Right lung (tissue), 10 donors: ENCODE measurements at places on chromosomes 3 and 15. TPM values are rescaled to one million over a fixed set of nuclear protein-coding genes. Genes with fewer than 3 reads are reported as not detected.

- no peak for DNase-seq
Observed at GRCh38 chr3:158765518-158766205, 33.4 kb upstream of the RARRES1 start.

GRCh38 chr3:119726909-119727308, 24.1 kb downstream of the CFAP91 start:
- DNase-seq = no peak

GRCh38 chr15:49148298-49148697, 7.1 kb downstream of the COPS2 start:
- DNase-seq = no peak

DNA sequence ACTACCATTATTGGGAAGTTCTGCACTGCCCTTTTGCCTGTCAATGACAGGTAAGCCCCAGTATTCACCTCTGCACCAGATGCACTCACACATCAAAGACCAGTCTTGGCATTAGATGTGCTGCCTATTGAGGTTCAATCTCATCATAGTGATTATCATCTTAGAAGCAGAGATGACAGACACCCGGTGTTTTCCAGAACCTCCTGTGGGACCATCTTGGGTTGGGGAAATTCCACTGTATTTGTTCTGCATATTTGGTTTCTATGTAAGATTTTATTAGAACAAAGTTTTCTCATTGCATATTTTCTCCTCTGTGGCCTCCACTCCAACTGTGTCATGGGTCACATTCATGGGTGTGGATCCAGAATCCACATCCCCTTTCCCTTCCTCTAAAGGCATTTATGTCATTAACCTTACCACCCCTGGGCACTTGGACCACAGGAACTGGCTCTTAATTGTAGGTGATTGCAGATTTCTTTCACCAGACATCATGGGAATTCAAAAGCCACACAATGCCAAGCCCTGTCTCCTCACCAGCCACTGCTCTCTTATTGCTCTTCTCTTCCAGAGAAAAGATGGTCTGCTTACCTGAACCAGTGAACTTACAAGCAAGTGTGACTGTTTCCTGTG, 31.2 kb downstream of the PLA1A start:
- DNase-seq = no peak

GRCh38 chr3:141955175-141955574, 78.7 kb downstream of the ATP1B3 start:
- DNase-seq = no peak

DNA sequence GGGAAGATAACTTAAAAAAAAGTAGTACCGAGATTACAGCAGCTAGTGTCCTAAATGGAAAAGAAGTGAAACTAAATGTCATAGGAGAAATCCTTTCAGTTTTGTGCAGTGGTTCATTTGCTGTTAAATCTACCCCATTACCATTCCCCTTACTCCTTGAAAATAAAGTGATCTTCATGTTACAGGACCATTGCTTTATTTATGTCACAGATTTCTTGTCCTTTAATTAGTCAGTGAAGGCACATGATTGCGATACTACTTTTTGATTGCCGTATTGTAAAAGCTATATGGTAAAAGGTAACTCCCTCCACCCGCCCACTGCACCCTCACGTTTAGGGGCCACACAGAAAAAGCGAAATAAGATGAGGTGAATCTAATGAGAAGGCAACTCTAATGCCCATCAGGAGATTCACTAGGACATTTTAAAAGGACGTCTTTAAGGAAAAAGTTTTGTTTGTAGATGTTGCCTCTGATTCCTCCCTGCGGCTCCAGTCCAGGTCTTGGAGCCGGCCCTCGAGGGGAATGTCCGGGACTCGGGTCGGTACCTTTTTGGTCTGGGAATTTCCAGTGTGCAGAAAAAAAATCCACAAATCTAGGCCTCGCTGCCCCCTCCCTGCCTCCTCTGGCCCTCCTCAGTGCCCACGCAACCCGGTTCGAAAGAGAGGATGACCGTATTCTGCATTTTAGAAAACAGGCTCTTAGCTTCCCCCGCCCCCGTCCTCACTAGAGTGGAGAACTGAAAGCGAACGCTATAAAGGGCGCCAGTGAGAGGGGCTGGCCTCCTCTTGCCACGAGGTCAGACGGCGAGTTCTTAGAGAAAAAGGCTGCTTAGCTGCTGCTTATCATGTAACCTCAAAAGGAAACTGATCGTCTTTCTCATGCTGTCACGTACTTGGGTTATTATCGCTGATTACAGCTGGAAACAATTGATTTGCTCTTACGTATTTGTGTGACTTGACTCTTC, 21.8 kb upstream of the NFKBIZ start:
- DNase-seq = peak; percentile 84

- no peak for DNase-seq
Observed at GRCh38 chr3:113825090-113825489, 13.5 kb upstream of the GRAMD1C start.

DNA sequence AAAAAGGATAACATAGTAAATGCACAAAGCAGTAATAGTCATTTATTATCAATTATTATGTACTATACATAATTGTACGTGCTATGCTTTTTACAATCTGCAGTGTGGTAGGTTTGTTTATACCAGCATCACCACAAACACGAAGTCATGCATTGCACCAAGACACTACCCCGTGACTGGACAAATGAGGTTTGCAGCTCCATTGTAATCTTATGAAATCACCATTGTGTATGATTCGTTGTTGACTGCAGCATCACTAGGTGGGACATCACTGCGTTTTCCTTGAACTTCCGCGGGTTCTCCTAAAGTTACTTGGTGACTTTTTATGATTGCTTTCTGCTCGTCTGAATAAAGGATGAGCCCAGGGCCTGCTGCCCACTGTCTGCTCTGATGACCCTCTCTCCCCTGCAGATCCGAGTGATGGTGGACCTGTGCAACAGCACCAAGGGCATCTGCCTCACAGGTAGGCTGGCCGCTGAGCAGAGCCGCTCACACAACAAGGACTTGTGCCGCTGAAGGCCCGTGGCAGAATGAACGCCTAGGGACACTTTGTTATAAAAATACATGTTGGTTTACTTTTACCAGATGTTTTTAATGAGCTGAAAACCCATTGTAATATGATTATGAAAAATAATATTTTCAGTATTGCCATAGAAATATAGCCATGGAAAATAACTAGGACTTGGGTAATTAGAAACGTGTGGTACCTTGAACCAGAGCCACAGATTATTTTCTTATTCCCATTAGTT, 35.8 kb downstream of the GLDN start:
- no peak for DNase-seq

DNA sequence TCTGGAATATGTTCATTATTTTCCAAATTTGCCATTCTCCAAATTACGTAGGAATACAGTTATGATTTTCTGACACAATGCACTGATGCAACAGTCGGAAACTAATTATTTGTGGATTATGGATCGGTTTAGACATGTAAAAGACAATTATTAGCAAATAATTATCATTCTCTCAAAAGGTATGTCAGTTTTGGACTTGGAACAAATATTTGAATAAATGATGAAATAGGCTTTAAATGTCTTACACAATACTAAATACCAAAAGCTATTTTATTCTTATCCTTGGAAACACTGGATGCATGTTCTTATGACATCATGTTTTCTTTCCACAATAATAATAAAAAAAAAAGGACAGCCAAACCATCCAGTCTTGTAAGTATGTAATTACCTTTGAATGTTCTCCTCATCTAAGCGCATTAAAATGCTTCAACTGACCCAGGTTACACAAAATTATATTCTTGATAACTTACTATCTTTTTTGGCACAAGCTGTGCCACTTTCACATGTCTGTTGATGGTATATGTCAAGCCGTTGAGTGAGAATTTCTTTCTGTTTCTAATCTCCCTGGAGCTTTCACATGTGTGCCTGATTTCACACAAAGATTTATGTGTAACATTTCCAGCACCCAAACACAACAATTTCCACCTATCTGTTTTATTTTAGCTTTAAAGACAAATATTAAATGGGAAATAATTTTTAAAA, 238.5 kb upstream of the ZNF385D start:
- no peak for DNase-seq

DNA sequence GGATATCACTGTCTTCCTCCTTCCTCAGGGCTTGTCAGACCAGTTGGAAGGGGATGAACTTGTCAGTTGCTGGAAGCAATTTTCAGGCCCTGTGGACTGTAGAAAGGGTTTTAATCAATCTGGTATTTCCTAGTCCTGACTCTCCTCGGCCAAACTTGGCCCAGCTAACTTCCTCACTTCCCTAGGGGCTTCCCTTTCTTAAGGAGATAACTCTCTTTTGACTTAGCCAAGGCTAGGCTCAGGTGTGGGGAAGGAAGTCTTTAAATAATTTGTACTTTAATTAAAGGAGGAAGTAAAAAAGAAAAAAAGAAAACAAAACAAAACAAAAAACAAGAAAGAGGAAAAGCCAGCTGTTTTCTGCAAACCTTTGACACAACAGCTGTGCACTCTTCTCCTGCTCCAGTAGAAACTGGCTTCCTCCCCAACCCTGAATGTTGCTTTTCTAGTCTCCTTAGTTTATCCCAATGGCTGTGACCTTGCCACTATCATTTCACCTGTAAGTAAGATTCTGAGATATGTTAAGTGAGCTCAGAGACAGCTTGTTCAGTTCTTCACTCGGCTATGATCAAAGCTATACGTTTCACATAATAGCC, 53.0 kb upstream of the ST3GAL6 start:
- peak; percentile 22 for DNase-seq

GRCh38 chr3:136343873-136344555, 93.9 kb downstream of the PCCB start:
- peak; percentile 27 for DNase-seq

DNA sequence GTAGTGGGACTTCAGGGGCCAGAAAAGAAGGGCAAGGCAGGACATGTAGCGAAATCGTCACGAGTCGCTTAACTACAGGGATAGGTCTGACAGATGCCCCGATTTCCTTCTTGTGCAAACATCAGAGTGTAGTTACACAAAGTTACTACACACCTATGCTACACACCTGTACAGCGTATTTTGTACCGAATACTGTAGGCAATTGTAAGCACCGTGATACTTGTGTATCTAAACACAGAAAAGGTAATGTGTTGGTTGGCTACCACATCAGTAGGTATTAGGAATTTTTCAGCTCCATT, 515 bp upstream of the MTHFS start:
- DNase-seq = no peak

GRCh38 chr3:141600331-141600730, 113.5 kb downstream of the RASA2 start:
- DNase-seq = no peak

- no peak for DNase-seq
Observed at GRCh38 chr3:123374016-123374415, 74.9 kb downstream of the ADCY5 start.

- no peak for DNase-seq
Observed at GRCh38 chr3:101984356-101984755, 135.0 kb downstream of the NFKBIZ start.

- DNase-seq = no peak
Observed at GRCh38 chr15:70432924-70433495, 330.3 kb downstream of the UACA start.

- DNase-seq = no peak
Observed at GRCh38 chr3:78792212-78792611, 975.6 kb downstream of the ROBO1 start.

DNA sequence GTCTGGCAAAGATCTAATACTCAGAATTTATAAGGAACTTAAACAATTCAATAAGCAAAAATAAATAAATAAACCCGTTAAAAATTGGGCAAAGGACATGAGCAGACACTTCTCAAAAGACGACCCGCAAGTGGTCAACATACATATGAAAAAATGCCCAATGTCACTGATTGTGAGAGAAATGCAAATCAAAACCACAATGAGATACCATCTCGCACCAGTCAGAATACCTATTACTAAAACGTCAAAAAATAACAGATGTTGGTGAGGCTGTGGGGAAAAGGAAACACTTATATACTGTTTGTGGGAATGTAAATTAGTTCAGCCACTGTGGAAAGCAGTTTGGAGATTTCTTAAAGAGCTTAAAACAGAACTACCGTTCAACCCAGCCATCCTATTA, 188.0 kb upstream of the MRPL3 start:
- DNase-seq = no peak

GRCh38 chr15:99424978-99425656, 140.7 kb upstream of the MEF2A start:
- DNase-seq = no peak

DNA sequence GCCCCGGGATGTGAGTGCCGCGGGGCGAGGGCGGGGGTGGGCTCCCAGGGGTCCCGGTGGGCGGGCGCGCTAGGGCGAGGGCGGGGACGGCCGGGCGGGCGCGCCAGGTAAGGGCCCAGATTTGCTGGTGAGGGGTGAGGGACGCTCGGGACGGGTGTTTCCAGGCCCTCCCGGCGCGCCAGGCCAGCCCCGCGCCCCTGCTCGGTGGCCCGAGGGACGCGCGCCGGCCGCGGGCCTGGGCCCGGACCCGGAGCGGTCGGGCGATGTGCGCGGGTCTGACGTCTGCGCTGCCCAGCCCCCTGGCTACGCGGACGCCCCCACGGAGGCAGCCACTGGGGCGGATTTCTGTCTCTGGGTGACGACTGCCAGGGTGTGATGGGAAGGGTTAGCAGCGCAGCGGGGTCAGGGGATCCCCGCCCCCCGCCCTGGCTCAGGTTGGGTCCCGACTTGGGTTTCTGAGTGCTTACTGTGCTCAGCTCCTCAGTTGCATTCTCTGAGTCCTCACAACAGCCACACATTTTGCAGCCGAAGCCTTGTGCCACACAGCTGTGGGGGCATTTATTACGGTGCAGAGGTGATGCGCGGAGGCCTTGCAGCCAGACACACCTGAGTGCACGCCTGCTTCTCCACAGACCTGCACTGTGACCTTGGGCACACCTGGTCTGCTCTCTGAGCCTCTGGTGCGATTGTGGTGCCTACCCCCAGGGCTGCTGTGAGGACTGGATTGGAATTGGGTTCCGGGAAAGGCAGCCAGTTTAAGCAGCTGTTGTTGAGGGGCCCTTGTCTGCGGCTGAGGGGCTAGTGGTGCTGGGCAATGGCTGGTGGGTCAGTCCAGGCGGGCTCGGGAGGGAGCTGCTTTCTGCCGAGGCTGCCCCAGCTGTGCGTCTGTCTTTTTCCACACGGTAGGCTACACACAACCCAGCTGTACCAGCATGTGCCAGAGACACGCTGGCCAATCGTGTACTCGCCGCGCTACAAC, 523 bp downstream of the HDAC11 start:
- DNase-seq = no peak

The IL17RD gene
- polyA plus RNA-seq = 10.9 TPM

The CIP2A gene
- 20.7 TPM for polyA plus RNA-seq

The MLF1 gene
- 58.9 TPM for polyA plus RNA-seq

The PTH1R gene
- polyA plus RNA-seq = 63.3 TPM

The SH2D7 gene
- 0.40 TPM for polyA plus RNA-seq

The FRMD4B gene
- 80.2 TPM for polyA plus RNA-seq

The SLC24A5 gene
- not detected for polyA plus RNA-seq

The STAC gene
- polyA plus RNA-seq = 0.76 TPM

The POPDC2 gene
- polyA plus RNA-seq = 4.9 TPM

The RETNLB gene
- polyA plus RNA-seq = not detected

The LEKR1 gene
- polyA plus RNA-seq = 1.7 TPM
